ENCODE measurements at places on chromosomes 16 and 17.

DNA sequence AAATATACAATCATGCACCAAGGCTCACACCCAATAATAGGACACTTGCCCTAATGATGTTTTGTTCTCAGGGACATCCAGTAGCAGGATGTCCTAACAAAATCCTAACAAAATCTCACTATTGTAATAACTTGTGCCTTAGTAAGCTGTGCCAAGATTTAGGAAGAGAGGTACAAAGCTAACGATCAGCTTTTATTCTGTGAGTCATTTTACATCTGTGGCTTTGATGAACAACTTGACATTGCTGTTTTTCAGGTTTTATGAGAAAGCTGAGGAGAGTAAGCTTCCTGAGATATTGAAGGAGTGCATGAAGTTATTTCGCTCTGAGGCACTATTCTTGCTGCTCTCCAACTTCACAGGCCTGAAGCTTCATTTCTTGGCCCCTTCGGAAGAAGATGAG, 18.9 kb downstream of the OGFOD1 start:
- no peak for DNase-seq

DNA sequence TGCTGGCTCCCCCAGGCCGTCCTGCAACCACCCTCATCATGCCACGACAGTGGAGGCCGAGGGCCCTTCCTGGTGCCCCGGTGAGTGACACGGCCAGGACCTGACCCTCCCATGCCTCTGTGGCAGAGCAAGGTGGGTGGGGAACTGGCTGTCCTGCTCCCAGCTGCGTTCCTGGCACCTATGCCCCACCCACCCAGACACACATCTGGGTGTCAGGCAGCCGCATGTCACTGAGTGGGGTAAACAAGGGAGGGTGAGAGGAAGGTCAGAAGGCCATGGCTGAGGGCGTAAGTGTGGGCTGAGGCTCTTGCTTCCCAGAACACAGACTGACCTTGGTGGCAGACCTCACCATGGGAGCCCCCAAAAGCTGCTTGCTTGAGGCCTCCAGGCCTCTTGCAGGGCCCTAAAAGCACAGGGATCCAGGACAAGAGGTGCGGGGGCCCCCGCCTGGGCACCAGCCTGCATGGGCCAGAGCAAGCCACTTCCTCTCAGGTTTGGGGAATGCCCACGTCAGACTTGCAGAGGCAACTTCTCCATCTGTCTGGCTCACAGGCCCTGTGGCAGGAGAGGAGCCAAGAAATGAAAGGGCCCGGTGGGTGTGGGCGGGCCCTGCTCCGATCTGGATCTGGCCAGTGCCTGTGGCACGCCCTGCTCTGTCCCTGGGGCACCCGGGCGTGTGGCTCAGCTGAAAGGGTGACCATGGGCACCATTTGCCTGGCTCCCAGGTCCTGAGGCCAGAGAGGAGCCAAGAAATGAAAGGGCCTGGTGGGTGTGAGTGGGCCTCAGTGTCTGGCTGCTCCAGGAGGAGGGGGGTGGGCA, 3.9 kb upstream of the CCDC57 start:
- no peak for DNase-seq

DNA sequence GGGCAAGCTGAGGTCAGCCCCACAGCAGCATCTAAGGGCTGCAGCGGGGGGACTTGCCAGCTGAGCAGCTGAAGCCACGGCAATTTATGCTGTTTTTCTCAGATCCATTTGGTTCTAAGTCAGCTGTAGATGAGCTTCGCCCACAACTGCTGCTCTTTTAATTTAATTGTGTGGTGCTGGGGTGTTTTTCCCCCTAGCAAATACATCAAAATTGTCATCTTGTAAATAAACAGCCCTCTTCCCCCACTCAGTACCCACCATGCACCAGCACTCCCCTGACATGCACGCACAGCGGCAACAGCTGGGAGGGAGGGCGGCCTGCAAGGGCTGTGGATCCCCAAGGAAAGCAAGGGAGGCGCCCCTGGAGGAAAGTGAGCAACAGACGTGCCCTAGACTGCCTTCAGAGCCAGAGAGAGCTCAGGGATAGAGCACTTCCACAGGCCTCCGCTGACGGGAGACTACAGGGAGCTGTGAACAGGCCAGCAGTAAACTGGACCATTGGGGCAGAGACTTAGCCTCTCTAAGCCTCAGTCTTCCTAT, 149.5 kb downstream of the TMEM132E start:
- DNase-seq: no peak

- DNase-seq: no peak
These were observed 50.5 kb upstream of the ZNF469 start for GRCh38 chr16:88331989-88332920.

- no peak for DNase-seq
These were observed 54.8 kb downstream of the TOM1L2 start for GRCh38 chr17:17917394-17917793.

DNA sequence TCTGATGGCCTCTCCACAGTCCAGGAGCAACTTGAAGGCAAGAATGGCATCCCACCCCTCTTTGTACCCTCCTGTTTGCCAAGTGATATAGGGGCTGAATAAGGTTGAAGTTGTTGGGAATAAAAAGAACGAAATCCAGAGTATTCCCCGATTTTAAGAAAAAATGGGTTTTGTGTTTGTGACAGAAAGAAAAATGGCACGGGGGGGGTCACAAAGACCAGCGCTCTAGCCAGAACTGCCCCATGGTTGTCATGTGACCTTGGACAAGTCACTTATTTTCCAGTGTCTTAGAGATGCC, 1.7 kb upstream of the HEXIM1 start:
- DNase-seq: no peak

- DNase-seq: no peak
These were observed 709.5 kb downstream of the KCNJ2 start for GRCh38 chr17:70878879-70879278.

GRCh38 chr17:46950342-46950996, 27.5 kb downstream of the GOSR2 start:
- DNase-seq: no peak

- DNase-seq: no peak
These were observed 19.2 kb downstream of the CEP112 start for GRCh38 chr17:66172691-66173223.

DNA sequence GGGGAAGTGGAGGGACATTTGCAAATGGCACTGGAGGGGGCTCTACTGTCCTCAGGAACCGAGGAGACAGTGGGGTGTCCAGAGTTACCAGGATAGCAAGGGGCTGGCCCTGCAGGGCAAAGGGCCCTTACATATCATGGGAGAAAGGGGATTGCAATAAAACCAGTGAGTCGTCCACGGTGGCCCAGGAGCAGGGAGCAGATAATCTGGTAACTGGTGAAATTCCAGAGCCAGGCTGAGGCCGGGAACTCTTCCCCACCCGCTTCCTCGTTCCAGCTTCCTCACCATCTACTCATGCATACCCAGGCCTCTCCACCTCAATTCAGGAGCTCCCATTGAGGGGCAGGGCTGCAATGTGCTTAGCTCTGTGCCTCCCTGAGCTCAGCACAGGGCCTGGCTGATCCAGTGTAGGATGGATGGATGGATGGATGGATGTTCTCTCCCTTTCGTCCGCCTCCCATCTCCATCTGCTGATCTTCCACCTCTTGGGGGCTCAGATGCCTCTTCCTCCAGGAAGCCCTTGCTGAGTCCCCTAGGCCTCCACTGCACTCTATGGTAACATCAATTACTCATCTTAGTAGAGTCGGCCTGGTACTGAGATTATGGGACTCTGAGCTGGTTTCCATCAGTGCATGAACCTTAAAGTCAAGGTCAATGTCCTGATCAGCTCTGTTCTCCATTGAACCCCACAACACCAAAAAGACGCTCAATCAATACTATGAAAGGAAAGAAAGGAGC, 41.2 kb upstream of the NDRG4 start:
- no peak for DNase-seq

GRCh38 chr17:81419886-81420768, 24.9 kb downstream of the BAHCC1 start:
- no peak for DNase-seq

- DNase-seq: no peak
These were observed 216.5 kb downstream of the TMEM114 start for GRCh38 chr16:8373676-8374431.

DNA sequence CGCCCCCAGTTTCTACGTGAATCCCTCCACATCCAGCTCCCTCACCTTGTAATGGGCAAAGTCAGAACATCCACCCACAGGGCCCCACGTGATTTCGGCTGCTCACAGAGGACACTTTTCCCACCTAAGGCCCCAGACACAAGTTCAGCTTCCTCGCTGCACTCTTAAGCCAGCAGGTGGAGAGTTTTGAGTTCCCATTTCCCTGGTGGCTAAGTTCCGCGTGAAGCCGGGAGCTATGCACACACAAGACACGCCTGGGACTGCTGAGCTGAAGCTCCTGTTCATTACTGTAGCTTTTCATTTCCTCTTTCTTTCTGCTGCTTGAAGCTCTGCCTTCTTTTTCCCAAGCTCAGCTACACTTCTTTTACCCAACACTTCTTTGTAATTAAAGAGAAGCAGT, 273.8 kb downstream of the NPIPA8 start:
- no peak for DNase-seq

GRCh38 chr17:46977348-46977747, 1.7 kb downstream of the RPRML start:
- no peak for DNase-seq

GRCh38 chr17:49375544-49375943, 13.5 kb upstream of the ZNF652 start:
- DNase-seq: no peak

GRCh38 chr17:78535273-78536197, 41.7 kb downstream of the DNAH17 start:
- DNase-seq: no peak

- no peak for DNase-seq
These were observed 150.1 kb downstream of the ITFG1 start for GRCh38 chr16:47310792-47311211.

DNA sequence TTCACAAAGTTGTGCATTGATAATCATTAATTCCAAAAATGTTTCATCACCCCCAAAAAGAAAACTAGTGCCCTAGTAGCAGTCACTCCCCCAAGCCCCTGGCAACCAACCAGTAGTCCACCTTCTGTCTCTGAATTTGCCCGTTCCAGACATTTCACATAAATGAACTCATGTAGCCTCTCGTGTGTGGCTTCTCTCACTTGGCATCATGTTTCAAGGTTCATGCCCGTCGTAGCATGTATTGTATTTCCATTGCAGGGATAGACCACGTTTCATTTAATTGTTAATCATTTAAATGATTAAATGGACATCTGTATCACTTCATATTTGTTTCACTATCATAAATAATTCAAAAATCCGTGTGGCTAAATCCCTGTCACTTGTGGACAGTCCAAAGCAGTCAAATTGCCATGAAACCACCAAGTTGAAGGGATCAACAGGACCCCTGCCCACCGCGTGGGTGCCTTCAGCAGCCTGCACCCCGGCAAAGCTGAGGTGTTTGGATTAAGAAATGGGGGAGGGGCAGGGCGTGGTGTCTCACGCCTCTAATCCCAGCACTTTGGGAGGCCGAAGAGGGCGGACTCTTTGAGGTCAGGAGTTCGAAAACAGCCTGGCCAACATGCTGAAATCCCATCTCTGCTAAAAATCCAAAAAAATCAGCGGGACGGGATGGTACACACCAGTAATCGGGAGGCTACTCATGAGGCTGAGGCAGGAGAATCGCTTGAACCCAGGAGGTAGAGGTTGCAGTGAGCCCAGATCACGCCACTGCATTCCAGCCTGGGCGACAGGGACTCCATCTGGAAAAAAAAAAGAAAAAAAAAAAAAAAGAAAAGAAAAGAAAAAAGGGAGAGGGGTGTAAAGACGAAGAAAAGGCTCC, 8.7 kb upstream of the FLYWCH2 start:
- DNase-seq: no peak

DNA sequence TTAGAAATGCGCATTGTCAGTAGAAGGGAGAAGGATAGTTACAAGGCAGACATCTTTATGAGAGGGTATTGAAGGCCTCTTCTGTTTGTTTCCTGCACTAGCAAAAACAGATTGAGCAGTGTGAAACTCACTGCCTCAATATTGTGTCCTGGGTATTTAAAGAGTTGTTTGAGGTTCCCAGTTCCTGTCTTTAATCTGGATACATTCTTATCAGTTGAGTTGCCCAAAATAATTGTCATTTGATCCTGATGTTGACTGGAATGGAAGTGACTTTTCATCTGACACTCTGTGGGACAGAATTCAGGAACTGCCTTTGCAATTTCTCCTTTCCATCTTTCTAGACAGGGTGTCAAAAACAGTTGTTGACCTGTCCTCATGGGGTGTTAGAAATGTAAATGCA, 1.7 kb downstream of the ATP6V0A1 start:
- no peak for DNase-seq

GRCh38 chr16:8818504-8819270, 21.0 kb downstream of the PMM2 start:
- no peak for DNase-seq

DNA sequence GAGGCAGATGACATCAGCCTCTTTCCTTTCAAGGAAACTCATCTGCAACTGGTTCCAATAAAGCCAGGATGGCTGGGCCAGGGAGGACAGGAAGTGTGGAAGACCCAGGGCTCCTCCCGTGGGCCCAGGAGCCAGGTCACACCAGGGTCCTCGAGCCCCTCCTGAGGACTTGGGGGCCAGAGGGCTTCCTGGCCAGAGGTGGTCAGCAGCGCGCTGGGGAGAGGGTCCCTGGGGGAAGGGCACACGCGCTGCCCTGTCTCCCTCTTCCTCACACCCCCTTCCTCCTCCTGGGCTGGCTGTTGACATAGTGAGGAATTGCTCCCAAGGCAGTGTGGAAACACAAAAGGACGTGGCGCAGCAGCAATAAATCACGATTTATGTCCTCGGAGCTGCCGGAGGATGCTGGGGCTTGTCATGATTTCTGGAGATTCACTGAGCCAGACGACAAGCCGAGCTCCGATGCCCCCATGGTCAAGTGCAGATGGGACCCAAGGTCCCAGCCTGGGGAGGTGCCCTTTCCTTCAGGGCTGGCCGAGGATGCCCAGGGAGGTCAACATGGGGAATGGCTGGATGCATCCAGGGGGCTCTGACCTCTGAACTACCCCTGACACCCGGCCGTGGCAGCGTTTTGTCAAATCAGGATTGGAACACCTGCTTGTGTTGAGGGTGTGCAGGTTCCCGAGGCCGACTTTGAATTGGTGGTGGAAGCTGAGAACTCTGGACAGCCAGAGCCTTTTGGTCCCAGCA, 152.6 kb downstream of the IRF8 start:
- DNase-seq: no peak

DNA sequence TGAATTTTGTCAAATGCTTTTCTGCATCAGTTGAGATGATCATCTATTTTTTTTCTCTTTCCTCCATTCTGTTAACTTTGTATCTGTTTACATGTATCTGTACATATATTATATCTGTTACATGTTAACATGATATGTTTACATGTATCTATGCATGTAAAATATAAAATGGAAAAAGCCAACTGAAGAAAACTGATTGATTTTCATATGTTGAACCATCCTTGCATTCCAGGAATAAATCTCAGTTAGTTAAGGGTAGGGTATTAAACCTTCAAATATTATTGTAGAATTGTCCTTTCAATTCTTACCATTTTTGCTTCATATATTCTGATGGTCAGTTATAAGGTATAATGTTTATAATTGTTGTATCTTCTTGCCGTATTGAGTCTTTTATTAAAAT, 336.1 kb downstream of the ZFHX3 start:
- DNase-seq: no peak

All from activated T-cell treated with anti-CD3 and anti-CD28 coated beads for 24 hours (primary cell).